ENCODE measurements at places on chromosomes 13 and 19.

DNA sequence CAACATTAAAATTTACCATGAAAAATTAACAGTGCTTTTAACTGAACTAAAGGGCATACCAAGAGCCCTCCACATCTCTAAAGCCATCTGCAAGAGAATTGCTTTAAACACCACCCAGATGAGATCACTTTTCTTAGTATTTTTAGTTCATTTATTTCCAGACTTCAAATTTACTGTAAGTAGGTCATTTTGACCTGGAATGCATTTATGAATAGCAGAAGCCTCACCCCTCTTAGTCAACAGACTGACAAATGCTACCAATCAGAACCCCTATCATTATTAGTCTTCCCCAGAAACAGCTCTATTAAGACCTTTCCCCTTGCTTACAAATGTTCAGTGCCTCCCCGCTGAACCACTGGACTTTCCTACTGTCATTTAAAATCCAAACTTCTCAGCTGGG is 27.3 kb downstream of the RUBCNL start:
- DNase-seq: no peak

DNA sequence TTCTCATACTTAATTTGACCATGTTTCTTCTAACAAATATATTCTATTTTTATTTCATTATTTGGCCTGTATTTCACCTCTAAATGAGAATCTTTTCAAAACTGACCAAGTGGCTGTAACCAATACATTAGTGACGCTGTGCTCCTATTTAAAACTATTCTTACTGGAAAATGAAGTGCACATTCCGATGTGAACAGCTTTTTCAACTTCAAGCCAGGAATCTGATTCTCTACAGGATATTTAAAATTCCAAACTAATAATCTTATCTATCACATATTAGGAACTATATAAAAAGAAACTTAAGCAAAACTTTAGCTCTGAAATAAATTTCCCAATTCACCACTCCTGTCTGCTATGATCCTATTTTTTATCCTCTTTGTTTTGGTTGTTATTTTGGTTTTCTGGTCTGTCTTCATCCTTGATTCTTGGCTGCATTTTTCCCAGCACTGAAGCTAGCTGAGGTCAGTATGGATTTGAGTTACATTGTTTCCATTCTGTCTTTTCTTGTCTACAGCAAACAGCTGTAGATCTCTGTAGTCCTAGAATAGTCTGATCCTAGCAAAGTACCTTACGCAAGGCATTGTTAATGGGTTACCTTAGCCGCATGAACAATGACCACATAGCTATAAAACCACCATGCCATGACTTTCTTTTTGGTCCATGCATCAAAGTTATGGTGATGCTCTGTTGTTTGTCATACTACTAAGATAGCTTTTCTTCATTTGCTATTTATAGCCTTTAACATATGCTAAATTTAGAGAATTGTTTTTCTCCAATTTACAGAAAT is 748.6 kb upstream of the SPRY2 start:
- no peak for DNase-seq

GRCh38 chr13:21934284-21934683 is 263.4 kb downstream of the FGF9 start:
- DNase-seq: no peak

GRCh38 chr13:106471957-106472543 is 63.4 kb downstream of the EFNB2 start:
- peak; percentile 69 for DNase-seq

- DNase-seq: no peak
These were observed 41.5 kb downstream of the ZNF682 start for GRCh38 chr19:19997656-19998268.

- no peak for DNase-seq
These were observed 94.7 kb upstream of the PRR20A start for GRCh38 chr13:57045826-57046546.

DNA sequence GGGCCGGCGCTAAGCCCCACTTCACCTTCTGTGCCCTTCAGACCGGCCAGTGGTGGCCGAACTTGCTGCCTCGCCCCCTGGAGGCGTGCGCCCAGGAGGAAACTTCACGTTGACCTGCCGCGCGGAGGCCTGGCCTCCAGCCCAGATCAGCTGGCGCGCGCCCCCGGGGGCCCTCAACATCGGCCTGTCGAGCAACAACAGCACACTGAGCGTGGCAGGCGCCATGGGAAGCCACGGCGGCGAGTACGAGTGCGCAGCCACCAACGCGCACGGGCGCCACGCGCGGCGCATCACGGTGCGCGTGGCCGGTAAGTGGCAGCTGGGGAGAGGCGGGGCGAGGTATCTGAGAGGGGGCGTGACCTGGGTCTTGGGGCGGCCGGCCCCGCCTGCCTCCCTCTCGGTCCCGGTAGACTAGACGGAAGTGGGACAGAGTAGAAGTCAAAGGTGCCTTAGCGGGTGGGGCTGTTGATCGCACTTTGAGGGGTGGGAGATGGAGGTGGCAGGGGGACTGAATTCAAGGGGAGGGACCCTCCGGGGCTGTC is 5.6 kb downstream of the ICAM5 start:
- DNase-seq: no peak

All from right atrium auricular region (tissue), 2 donors.